ENCODE measurements at places on chromosomes 6 and 20.

GRCh38 chr6:39217177-39217864 lies 12.0 kb downstream of the KCNK5 start:
- DNase-seq, result no peak

- DNase-seq, result no peak
These were observed 36.1 kb downstream of the EZR start for GRCh38 chr6:158783167-158783450.

- DNase-seq, result no peak
These were observed 347.1 kb upstream of the MANEA start for GRCh38 chr6:95230071-95230740.

DNA sequence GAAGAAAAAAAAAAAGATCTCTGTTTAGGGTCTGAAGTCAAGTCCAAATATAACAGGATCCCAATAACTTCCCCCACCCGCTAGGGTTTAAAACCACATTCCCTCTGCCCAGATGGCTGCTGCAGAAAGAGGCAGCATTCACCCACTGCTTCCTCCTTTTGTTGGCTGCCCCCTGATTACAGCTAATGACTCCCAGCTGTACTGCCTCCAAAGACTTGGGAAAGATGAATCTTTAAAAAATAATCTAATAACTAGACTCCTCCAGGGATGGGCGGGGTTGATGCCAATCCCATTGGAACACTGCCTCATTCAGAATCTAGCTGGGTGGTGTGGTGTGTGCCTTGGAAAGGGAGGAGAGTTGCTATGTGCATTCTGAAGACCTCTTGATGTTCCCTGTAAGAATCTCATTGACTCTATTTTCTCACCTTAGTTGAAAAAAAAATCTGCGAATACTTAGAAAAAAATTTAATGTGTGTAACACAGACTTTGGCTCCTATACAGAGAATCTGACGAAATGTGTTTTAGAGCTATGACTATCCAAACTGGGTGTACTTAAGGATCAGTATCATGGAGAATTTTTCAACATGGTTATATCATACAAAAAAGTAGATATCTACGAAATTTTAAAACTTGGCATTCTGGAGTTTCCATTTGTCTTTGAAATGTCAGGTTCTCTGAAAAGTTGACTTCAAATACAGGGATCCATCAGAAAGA lies 174.0 kb downstream of the RNF144B start:
- DNase-seq, result no peak

- DNase-seq, result no peak
These were observed 17.8 kb downstream of the MTG2 start for GRCh38 chr20:62200491-62201172.

DNA sequence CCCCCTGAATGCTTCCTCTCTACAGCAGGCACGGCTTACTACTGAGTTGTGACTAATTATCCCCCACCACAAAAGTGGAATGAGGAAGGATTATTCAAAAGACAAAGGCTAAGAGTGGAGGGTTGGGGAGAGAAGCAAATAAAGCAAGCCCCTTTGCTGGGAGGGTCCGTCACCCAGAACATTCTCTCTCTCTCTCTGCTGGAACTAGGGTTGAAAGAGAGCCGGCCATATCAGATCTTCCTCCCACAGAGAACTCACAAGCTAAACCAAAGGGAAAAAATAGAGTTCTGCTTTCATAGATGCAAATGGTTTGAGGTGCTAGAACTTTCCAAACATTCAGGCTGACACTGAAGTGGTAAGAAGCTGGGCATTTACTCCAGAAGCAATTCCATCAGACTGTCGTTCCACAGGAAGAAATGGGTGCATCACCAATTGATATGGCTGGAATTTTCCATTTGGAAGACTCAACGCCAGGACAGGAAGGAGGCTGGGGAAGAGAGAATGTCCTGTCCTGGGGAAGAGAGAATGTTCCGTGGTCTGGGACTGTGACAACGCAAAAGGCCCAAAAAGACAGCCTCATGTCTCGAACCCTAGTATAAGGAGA lies 7.9 kb downstream of the ZMYND8 start:
- DNase-seq, result no peak

- no peak for DNase-seq
These were observed 15.6 kb downstream of the VGLL2 start for GRCh38 chr6:117280922-117281321.

DNA sequence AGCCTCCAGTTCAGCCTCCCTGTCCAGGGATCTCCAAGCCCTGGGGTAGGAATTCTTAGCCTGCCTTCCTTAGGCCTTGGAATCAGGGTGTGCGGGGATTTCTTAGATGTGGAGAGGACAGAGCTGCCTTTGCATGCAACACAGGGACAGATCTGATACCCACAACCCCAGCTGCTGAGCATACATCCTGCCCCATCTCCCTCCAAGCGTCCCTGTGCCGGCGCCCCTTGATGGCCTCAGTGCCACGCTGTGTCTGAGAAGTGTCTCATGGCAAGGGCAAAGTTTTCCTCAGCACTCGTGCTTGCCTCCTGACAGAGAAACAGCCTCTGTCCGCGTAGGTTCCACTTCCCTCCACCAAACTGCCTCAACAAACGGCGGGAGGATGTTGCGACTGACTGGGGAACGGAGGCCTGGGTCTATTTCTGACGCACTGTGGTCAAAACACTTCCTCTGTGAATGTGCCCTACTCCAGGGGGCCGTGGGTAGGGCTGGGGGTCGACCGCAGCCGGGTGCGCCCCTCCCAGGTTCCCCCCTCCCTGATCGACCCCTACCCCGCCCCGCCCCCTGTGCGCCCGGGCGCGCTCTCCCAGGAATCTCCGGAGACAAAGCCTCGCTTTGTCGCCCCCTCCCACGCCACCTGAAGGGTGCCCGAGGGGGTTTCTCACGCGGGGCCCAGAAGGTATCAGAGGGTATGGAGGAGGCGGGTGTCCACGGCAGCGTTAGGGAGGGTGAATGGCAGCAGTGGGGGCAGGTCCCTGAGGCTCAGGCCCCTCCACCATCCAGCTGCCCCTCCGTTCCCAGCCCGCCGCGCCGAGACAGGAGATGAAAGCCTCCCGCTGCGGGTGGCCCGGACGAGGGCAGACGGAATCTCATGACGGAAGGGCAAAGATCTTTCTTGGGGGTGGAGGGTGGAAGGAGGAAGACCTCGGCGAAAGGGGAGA lies 806 bp downstream of the MICAL1 start:
- no peak for DNase-seq

DNA sequence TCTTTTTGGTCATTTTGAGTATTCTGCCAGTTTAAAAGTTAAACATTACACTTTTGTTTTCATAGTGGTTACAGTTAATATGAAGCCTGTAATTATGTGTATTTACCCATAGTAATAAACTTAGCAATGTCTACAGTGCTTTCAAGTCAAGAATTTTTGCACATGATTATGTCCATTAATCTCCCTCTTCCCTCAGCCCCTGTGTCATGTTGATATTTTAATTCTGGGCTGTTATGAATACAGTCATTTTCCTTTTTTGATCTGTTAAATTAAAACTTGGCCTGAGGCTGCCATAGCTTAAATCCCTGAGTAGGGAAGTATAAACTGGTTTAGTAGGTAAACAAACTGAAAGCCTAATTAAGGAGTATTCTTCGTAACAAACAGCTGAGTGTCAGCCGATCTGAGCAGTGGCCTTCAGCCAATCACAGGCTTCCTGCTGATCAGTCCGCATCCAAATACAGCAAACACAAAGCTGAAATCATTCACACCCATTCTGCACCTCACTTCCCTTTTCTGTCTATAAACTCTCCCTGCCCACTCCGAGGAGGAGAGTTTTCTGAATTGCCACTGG lies 9.5 kb upstream of the SFT2D1 start:
- no peak for DNase-seq

- no peak for DNase-seq
These were observed 470.5 kb upstream of the CITED2 start for GRCh38 chr6:139844907-139845306.

DNA sequence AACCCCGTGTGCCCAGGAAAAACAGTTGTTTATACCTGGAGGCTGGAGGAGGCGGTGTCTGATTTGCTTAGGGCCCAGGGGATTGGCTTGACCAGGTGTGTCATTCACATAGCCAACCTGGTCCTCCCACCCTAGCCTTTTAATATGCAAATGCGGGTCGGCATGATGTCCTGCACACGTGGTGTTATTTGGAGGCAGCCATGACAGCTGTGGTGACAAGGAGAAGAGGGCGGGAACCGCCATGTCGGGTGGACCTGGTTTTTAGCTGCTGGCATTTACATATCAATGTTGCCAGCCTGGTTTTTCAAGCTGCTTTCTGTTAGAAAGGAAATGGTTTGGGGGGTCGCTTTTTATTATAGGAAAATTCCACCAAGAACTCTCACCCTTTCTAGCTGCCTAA lies 291.4 kb upstream of the QKI start:
- no peak for DNase-seq

DNA sequence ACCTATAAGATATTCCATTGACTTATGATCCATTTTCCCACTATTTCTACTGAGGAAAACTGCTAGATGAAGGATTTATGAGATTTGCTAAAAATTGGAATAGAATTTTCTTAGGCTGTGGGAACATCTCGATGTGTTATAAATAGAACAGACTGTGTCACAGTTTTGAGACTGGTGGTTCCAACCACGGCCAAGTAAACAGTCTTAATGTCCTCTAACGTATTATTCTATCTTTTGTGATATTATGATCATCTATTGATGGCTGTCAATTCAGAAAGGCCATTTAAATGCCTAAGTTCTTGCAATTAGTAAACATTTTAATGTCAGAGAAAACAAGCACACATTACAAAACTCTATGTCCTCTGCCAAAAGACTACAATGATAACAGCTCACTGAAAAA lies 71.5 kb upstream of the PLN start:
- no peak for DNase-seq

GRCh38 chr6:53259860-53260580 lies 88.7 kb downstream of the ELOVL5 start:
- DNase-seq, result no peak

DNA sequence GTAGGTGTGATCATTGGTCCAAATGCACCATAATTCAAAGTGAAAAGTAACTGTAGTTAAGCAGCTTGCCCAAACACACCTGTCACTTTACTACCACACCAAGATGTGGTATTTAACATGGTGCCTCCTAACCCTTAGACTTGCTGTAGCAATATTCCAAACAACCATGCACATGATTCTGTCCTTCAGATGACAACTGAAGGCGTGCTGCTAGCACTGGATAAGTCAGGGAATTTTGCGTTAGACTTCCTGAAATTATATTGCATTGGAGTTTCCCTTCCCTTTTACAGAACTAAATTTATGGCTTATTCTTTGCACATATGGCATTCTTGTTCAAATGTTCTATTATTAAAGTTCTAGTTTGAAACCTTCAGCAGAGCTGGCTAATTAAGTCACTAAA lies 106.2 kb downstream of the ARHGAP18 start:
- no peak for DNase-seq

DNA sequence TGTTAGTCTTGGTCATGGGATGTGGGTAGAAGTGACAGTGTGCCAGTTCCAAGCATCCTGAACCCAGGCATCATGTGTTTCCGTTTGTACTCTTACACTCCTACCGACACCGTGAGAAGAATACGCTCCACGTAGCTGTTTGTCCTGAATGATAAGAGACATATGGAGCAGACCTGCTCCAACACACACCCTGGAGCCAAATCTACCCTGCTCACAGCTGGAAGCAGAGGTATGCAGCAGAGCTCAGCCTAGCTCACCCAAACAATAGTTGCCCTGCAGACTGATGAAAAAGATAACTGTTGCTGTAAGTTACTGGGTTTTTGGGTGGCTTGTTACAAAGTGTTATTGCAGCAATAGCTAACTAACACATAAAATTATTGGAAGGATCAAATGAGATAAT lies 14.3 kb upstream of the PDSS2 start:
- DNase-seq, result no peak

DNA sequence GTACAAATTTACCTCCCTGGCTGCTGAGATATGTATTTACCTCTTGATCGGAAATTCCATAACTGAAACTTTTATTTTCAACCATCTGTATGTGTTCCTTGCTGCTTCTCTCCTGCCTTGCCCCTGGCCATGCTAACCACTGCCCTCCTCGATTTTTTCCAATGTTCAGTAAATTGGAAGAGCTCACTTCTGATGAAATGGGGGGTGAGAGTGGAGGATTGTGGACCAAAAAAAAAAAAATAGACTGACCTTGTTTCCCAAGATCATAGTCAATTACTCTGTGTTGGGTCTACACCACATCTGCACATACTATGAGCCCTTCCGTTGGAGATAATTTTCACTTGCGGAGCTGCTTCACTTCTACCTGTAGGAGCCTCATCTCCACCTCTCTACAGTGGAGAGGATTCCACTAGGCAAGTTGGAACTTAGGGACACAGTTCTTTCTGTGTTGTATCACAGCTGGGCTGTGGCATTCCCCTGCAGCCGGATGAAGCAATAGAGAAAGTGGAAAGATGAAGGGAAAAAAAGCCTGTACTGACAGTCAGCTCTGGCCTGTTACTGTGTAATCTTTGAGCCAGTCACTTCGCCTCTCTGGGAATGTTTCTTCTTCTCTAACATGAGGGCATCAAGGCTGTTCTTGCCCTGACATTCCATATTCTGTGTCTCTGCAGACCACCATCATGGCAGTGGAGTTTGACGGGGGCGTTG lies 1.6 kb downstream of the PSMB9 start:
- DNase-seq, result no peak

DNA sequence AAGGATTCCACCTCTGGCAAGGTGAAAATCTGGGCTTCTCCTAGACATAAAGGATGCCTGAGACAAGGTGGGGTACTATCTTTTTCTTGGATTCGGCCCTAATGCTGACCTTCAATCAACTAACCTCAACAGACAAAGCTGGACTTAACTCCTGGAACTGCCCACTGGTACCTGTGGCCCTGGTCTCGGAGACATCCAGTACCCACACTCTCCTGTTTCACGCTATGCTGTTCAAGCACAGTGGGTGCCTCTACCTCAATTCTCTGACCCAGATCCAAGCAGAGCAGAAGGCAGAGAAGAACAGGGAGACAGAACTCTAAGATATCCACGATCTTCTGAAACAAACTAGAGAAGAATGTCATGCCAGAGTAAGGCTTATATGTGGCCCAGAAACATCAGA lies 189.8 kb upstream of the FOXQ1 start:
- DNase-seq, result no peak

DNA sequence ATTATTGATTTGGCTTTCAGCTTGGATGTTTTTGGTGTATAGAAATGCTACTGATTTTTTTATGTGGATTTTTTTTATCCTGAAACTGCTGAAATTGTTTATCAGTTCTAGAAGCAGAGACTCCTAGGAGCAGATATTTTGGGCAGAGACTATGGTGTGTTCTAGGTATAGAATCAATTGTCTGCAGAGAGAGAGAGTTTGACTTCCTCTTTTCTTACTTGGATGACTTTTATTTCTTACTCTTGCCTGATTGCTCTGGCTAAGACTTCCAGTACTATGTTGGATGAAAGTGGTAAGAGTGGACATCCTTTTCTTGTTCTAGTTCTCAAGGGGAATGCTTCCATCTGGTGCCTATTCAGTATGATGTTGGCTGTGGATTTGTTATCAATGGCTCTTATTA lies 370.6 kb downstream of the PHF3 start:
- no peak for DNase-seq

Measured in skeletal muscle cell (primary cell).